Right ventricle myocardium inferior (tissue), 1 donor: ENCODE measurements at places on chromosomes 2 and 18.

DNA sequence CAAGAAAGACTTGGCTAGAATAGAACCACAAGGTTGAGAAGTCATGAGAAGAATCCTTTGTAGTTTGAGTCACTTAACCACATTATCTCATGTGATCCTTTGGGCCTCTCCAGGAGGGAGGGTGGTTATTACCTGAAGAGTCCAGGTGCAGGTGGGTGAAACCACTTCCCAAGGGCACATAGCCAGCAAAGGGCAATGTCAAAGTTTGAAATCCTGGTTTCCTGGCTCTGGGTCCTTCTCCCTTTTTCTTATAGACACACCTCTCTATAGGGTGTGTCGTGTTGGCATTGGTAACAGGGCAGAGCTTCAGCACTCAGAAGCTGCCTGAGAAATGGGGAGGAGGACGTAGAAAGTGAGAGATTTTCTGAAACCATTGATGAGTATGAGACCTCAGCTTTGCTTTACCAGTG, 137.9 kb downstream of the MGAT5 start:
- no peak for DNase-seq

DNA sequence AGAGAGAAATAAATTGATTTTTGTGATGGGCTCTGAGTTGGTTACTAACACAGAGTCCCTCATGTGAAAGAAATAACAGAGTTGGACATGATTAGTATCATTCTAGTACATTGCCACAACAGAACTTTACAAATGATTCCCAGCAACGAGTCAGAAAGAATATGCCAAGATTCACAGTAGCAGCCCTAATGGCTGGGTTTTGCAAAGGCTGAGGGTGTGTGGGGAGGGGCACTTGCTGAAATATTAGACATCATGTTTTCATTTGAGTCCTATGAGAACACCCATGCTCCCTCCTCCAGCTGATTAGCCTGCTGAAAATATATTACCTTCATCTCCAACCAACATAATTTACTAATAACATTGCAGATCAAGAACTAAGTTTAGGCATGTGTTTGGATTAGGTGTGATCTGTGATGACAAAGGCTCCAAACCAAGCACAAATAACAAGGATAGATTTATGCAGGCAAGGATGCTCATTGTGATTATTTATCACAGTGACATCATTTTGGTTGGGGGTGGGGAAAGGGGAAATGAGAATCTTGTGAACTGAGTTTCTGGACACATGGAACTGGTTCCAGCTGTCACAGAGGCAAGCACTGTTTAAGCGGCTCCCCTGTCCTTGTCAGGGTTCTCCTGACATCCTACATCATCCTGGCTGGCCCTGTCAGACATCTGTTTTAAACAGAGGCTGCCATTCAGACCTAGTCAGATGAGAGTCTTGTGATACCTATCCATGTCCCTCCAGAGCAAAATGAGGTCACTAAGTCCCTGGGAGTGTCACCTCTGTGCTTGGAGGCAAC, 205.8 kb upstream of the NCKAP5 start:
- DNase-seq = no peak

GRCh38 chr2:176338395-176338794, 69.2 kb downstream of the MTX2 start:
- DNase-seq = no peak

DNA sequence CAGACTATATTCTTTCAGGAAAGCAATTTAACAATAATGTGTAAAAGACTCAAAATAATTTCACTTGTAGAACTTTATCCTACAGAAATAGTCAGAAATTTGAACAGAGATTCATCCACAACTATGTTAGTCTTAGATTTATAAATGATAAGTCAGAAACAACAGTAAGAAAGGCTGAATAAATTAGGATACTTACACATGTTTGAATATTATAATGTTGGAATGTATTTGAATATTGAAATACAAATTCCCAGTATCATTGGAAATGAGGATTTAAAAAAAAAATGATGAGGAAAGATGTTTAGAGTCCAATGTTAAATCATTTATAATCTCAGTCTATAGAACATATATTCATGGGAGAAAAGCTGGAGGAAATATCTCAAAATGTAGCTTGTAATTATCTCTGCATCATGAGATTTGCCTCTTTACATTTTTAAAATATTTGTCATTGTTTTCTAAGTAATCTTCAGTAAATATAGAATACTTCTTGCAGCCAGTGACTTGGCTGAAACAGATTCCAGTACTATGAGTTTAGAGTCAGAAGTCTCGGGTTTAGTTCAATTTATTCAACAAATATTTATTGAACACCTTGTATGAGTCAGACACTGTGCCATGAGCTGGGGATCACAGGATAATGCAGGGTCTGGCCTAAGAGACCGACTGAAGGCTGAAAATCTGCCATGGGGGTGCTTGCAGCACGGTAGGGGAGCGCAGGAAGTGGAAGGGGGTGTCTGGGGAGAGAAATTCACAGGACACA, 32.3 kb downstream of the CXCR4 start:
- no peak for DNase-seq

GRCh38 chr2:101106453-101107181, 44.6 kb downstream of the TBC1D8 start:
- DNase-seq = no peak

GRCh38 chr2:159875083-159875482, 77.1 kb upstream of the CD302 start:
- no peak for DNase-seq

GRCh38 chr2:37096568-37096967, 12.2 kb downstream of the GPATCH11 start:
- DNase-seq = no peak

GRCh38 chr2:3449936-3450335, 69.4 kb downstream of the ADI1 start:
- DNase-seq = no peak

DNA sequence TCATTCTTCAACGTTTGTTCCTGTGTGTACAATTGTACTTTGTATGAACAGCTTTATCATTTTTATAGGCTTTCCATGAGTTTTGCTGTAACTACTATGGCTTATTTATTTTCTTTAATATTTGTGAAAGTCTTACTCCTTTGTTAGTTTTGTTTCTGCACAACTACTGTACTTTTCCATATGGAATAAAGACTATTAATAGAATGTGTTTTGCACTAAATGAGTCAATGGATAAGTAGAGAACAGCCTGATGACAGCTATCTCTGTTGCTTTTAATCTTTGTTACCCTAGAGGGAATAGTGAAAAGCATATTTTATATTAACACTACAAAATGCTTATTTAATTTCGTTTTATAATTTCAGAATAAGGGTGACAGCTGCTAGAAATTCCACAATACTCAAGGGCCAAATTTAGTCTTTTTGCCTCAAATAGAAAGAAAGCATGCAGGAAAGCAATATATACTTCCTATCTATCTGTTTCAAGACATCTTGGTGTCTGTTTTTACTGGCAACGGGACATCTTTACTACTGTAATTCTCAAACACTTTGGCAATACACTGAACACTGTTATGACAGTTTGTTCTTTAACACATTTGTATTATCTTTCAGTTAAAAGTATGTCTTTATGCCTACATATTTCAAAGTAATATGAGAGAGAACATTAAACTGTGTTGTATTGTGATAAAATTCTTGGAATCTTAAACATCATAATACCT, 53.9 kb downstream of the WDSUB1 start:
- no peak for DNase-seq

GRCh38 chr2:158953926-158954763, 14.3 kb upstream of the TANC1 start:
- peak; percentile 71 for DNase-seq

DNA sequence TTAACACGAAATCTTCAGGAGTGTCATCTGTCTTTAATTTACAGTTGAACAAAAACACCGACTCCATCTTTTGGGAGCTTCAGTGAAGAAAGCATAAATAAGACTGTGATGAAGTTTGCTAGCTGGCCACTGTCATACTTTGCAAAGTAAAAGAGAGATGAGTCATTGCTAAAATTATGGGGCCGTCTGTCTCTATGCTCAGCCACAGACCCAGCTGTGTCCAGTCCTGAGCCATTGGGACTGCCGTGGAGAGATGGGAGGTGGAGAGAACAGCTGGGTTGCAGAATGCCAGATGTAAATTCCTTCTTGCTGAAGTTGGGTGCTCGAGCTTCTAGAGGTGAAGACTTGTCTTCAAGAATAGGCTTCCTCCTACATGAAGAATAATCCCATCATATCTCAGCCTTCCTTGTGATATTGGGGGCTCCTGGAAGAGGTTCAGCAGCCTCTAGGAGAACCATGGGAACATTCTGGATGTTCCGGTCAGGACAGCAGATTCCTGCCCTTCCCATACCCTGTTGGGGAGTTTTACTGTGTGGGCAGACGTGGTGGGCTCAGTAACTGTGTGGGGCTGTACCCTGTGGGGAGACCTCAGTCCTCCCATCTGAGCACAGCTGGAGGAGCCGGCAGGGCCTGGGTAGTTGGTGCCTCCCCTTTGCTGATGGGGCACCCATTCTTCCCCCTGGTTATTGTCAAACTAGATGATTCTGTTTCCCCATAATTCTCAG, 71.1 kb downstream of the LDLRAD4 start:
- DNase-seq = no peak

DNA sequence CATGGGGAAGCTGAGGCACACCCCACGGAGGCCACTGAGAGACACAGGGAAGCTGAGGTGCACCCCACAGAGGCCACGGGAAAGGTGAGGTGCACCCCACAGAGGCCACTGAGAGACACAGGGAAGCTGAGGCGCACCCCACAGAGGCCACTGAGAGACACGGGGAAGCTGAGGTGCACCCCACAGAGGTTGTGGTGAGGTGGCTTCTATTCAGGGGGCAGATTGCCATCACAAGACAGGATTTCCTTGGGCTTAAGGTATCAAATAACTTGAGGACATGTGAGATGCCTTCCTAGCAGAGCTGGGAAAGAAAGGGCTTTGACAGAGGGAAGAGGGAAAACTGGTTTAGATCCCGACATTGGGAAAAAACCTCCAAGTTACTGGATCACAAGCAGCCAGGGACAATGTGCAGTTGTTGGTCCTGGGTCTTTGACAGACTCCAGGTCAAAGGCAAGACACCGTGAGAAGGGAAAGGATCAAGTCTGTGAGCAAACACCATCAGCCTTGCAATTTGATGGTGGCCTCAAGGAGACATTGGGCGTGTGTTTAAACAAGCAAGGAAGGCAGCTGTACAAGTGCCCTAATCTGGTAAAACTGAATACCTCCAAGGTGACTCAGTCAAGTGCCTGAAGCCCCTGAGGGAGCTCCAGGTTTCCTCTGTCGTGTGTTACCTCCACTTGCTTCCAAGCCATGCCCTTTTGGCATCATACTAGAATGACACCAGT, 133.2 kb upstream of the EPAS1 start:
- no peak for DNase-seq

DNA sequence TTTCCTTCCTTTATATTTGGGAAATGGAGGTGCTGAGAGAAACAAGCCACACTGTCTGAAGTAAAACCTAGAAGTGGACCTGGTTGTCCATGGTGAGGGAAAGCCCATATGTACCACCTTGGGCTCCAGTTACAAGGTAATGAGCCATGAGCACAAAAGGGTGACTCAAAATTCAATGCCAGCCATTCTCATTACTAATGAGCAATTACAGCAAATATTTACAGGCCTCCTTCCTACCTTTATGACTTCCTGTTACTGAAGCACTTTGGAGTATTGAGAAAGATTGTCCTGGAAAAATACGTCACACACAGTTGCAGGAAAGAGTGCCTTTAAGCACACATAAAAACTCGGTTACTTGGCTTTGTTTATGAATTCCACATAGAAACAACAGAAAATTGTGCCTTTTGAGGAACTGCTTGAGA, 9.1 kb downstream of the EPAS1 start:
- DNase-seq = no peak

DNA sequence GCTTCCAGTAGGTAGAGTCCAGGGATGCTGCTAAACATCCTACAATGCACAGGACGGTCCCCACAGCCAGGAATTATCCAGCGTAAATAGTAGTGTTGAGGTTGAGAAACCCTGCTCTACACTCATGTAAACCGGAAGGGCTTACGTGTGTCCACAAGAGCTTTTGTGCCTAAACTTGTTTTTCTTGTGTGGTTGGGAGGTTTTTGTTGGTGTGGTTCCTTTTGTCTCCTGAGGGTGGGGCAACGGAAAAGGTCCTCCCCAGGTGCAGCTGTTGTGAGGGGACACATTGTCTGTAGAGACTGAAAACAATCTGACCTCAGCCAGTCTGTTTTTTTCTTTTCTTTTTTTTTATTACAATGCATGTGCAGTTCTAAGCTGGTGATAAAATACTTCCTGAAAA, 72.7 kb upstream of the MGAT5 start:
- no peak for DNase-seq

GRCh38 chr18:13543144-13543543, 183.2 kb downstream of the FAM210A start:
- no peak for DNase-seq

DNA sequence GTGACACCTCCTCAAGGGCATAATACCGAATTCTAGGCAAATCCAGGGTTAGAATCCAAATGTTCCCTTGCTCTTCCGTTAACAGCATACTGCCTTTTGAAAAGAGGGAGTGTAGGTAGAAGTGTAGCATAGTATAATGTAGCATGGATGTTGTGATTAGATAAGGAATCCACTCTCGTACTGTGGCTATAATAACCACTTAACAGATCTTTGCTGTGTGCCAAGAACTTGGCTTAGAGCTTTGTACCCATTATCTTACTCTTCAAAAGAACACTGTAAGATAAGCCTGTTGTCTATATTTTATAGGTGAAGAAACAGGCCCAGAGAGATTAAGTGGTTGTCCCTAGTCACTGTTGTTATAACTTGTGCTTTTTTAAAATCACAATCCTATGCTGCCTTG, 24.2 kb downstream of the WDR75 start:
- no peak for DNase-seq

GRCh38 chr2:236089271-236090026, 78.7 kb downstream of the GBX2 start:
- DNase-seq = no peak

- no peak for DNase-seq
Measured at GRCh38 chr18:22455425-22456115, 37.9 kb upstream of the CTAGE1 start.

DNA sequence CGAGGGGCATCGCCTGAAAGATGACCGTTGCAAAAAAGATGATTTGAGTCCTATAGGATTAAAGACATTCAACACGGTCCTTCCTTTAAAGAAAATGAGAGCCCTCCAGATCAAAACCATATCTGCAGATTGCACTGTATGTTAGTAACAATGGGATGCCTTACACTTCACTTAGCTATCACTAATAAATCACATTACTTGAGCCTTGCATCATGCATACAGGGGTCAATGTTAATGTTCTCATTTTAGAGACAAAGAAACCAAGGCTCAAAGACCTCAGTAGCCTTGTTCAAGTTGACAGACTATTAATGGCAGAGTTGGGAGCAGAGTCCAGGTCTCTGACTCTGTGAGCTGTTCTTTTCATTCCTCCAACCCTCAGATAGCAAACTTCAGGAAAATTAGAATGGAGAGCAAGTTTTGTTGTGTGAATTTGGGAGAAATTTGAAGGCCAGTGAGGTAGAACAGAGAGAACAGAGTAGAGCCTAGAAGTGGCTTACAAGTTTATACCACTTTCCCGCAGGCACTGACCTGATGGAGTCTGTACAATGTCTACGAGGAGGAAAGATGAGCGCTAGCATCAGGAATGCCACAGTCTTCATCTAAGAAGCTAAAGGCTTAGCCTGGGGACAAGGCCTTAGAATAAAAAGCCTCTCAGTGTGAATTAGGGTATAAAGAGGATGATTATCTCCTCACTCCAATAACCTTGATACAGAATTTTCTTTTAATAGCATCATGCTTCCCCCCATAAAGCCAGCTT, 48.3 kb downstream of the TRIB2 start:
- DNase-seq = no peak

GRCh38 chr2:221529943-221530652, 42.0 kb downstream of the EPHA4 start:
- DNase-seq = no peak
